Activated naive CD4-positive, alpha-beta T cell (primary cell): ENCODE measurements at places on chromosomes 6 and 20.

DNA sequence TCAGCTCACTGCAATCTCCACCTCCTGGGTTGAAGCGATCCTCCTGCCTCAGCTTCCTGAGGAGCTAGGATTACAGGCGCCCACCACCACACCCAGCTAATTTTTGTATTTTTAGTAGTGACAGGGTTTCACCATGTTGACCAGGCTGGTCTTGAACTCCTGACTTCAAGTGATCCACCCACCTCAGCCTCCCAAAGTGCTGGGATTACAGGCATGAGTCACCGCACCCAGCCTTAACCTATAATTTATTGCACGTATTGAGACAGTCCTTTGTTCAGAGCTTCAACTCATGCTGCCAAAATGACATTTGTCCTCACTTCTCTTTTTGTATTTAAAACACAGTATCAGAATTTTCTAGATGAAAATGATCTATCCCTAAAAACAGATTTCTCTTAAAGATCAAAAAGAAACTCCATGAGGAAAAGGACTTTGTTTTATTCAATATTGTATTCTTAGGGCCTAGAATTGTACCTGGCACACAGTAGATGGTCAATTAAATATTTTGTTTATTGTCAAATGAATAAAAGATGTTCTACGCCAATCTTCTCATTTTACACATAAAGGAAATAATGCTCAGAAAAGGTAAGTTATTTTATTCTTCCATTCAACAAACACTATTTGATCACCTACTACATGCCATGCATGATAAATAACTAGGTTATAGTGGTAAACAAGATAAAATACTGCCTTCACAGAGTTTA lies 10.8 kb downstream of the SERAC1 start:
- no peak for DNase-seq

- DNase-seq, result no peak
Observed at GRCh38 chr6:35402136-35402855, 49.8 kb upstream of the FANCE start.

DNA sequence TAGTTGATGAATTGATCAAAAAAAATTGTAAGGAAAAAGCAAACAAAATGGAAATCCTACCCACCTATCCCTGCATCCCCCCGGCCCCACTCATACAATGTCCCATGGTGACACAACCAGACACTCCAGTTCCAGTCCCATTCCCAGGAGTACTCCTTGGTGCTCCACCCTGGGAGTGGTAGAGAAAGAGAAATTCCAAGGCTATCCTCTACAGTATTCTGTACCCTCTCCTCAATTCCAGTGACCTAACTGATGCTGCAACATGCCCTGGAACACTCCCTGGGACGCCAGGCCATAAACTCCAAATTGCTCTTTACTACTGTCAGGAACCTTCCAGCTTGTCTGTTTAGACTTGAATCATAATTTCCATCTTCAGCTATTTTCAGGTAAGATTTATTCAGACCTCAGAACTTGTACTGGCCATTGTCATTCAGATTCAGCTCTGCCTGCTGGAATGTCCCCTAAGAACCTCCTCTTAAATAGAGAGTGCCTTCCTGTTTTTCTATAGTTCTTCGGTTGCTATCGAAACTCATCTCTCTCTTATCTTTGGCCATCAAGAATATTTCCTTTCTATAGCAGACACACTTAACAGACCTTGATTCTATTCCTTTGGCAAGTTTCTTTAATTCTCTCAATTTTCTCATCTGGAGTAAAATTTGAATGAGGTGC lies 8.7 kb downstream of the GPX6 start:
- no peak for DNase-seq

DNA sequence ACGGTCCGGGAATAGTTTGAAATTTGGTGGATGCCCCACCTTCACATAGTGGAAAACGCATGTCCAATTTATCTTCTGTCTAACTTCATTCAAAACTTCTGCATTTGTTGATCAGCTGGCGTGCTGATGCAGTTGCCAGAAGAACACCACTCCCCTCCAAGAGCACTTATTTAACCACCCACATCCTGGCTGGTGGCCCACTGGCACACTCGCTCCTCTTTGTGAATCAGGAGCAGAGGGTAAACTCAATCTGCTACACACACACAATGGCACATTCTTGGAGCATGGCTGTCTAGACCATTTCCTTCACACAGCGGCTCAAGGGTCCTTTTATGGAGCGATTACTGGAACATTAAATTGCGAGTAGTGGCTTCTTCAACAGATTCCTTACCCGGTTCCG lies 55.1 kb upstream of the CEP162 start:
- DNase-seq, result no peak

DNA sequence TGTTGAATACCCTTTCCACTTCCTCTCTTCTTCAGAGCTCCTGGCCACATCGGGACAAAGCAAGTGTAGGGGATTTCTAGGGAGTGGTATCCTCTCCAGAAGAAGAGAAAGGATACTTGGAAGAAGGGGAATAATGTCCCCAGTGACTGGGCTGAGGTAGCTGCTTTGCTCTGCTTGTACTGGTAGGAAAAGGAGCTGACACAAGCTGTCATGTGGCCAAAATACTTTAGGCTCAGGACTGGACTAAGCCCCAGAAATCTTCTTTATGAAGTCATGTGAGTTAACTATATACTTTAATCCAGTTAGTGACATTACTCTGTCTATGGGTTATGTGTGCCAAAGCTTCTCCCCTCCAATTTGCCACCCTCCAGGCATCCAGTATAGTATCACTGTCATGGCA lies 40.5 kb downstream of the AKIRIN2 start:
- DNase-seq, result no peak

GRCh38 chr20:63657260-63657936 lies 714 bp upstream of the RTEL1 start:
- DNase-seq, result no peak

DNA sequence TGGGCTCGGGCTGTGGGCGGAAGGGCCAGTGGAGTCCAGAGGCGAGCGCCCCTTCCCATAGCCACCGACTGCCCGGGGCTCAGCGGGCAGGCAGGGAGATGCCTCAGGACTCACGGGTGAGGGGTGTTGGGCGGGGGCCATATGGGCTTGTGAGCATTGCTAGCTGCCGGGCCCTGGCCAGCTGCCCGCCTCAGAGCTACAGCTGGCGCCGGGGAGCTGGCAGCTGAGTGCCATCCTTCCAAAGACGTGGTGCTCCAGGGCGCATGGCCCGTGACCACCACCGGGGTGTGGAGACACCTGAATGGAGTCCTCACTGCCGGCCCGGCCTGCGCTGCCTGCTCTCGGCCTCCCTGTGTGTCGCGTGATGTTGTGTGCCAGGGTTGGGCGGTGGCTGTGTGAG lies 10.6 kb upstream of the RBBP8NL start:
- DNase-seq, result no peak

GRCh38 chr6:90193359-90193758 lies 103.3 kb downstream of the BACH2 start:
- DNase-seq, result no peak

DNA sequence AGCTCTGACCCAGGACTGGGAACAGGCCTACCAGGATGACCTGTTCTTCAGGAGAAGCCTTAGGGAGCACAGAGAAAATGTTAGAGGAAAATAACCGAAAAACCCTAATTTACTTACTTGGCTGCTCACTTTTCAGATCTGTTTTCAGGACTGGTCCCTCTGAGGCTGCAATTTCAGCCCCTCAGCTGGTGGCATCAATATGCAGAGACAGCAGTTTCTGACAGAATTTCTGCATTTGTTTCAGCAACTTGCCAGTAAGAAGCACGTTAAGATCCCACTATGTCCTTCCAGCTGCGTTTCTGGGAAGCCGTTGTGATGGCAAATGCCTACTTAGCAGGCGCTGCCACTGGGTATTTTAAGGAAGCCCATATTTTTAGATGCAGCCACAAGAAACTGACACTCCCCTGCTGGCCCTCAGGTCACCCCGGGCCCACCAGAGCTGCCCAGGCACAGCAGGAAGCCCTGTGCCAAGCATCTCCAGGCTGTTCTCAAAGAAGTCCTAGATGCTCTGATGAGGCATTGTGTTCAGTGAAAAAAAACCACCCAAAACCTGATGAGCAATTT lies 7.5 kb downstream of the YTHDF1 start:
- no peak for DNase-seq

DNA sequence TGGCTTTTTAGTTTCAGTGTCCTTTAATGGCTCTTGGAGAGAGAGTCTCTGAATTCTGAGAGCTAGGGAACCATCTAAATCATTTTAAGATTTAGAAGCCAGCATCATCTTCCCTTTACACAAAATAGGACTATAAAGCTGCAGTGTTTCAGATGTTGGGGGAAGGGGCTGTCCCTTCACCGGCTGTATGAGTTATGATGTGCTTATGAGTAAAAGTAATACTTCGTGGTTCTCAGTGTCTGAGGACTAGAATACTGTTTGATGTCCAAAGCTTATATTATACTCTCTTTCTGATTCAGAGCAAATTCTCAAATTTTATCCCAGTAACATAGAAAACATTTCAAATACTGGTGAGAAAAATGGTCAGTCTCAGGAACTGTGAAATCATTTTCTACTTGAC lies 63.5 kb upstream of the FAM8A1 start:
- no peak for DNase-seq

DNA sequence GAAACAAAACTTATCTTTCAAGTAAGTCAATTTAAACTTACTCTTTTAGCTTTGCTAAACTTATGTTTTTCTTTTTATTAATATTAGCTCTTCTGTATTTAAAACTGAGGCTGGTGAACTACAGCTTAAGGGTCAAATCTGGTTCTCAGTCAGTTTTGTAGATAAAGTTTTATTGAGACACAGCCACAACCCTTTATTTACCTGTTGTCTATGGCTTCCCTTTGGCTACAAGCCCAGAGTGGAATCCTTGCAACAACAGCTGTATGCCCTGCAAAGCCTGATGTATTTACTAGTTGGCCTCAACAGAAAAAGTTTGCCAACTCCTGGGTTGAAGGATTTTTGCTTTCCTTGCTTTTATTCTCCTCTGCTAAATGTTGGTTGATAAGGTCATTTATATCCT lies 491.4 kb upstream of the RNF217 start:
- no peak for DNase-seq

DNA sequence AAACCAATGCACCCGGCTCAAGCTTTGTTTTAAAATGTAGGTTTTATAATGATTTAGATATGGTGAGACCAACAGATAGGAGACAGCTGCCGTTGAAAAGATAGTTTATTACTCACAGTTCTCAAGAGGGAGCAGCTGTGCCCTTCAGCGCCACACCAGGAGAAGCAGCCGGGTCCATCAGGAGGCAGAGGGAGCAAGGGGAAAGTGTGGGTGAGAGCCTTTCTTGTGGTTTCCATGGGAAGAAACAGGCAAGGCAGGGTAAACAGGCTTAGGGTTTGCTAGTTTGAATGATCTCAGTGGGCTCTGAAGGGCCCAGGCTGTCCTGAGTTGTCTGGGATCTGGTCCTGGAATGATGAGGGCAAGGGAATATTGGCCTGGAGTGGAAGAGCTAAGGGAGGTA lies 117.7 kb upstream of the PLCB4 start:
- no peak for DNase-seq

DNA sequence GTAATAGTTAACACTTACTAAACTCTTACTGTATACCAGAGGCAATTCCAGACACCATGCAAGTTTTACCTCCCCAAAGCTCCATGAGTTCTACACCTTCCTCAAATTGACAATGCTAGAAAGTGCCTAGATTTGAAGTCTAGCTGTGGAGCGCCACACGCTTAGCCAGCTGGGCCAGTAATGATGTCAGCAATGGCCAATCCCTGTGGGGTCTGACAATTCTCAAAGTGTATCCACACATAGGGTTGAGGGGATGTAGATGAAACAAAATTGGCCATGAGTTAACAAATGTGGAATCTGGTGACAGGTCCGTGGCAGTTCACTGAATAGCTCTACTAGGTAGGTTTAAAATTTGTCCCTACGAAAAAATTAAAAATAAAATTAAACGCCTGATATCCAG lies 1.3 kb downstream of the ZNF343 start:
- no peak for DNase-seq

- DNase-seq, result no peak
Observed at GRCh38 chr6:2103765-2104523, 141.5 kb downstream of the GMDS start.

DNA sequence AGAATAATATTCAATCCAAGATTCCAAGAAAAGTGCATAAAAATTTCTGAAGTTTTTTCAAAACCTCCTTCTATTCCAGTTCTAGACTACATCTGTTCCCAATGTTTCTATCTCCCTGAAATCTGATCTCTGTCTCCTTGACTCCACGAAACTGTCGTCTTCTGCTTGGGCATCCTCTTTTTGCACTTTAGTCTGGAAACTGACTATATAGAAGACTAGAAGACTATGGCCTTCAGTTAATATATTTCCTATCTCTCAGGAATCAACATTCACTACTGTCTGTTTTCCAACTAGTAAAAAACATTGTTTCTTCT lies 745.4 kb upstream of the ADGRB3 start:
- DNase-seq, result no peak

- DNase-seq, result no peak
Observed at GRCh38 chr20:51526106-51526470, 16.4 kb downstream of the NFATC2 start.

GRCh38 chr6:161353208-161353613 lies 79.3 kb upstream of the AGPAT4 start:
- no peak for DNase-seq

DNA sequence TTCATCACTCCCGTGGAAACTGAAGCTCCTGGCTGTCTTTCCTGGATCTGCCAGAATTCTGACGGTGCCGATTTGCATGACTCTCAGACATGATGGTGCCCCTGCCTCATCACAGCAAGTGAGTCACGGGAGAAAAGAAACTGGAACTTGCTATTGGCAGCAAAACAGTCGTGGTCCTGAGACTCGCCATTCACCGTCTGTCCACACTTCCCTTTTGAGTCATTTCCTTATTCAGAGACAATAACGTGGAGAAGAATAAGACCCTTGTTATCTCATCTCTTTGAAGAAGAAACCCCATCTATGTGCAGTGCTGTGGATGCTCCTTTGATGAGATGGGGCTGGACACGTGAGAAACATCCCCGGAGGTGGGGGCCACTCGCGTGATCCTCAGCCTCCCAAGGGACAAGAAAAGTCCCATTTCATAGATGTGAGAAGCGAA lies 4.2 kb downstream of the GPR31 start:
- no peak for DNase-seq

- no peak for DNase-seq
Observed at GRCh38 chr20:5660346-5660745, 89.9 kb upstream of the SHLD1 start.

- DNase-seq, result no peak
Observed at GRCh38 chr20:46899621-46900020, 5.0 kb downstream of the EYA2 start.

DNA sequence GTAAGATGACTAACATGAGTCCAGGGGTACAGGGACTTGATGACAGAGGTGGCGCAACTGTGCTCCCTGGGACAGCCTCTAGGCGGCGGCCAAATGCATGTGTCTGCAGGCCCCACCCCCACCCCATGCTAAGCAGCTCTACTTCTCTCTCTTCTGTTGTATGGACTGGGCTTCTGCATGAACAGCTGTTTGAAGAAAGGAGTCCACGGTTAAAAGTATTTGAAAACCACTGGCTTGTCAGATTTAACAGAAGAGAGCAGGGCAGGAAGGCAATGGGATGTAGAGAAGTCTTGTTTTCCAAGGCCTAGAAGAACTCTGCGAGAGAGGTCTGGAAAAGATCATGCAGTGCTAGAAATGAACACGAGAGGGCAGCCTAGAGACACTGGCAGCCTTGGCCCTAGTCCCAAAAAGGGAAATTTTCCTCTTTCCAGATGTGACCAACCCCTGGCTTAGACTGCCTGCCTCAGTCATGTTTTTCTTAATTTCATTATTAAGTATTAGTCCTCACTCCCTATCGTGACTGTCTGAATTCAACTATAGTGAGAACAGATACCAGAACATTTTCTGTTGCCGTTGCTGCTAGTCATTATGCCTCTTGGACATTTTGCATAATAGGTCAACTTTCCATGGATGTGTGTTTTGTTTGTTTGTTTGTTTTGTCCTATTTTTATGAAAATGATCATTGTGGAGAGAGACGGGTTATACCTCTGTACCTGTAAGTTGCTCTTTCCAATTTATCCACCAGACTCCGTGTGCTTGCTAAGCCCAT lies 265.0 kb downstream of the ADGRG6 start:
- DNase-seq, result peak; percentile 24
